Activated CD4-positive, alpha-beta T cell treated with anti-CD3 and anti-CD28 coated beads, Interleukin-10, Interleukin-2, amounts not matched to agents 100 ng/mL and 50 ng/mL, durations not matched to agents 16 hours and 8 hours (primary cell): ENCODE measurements at places on chromosomes 13 and 19.
A peak's percentile ranks its signal among the peaks of the same experiment; 100 is the strongest.

DNA sequence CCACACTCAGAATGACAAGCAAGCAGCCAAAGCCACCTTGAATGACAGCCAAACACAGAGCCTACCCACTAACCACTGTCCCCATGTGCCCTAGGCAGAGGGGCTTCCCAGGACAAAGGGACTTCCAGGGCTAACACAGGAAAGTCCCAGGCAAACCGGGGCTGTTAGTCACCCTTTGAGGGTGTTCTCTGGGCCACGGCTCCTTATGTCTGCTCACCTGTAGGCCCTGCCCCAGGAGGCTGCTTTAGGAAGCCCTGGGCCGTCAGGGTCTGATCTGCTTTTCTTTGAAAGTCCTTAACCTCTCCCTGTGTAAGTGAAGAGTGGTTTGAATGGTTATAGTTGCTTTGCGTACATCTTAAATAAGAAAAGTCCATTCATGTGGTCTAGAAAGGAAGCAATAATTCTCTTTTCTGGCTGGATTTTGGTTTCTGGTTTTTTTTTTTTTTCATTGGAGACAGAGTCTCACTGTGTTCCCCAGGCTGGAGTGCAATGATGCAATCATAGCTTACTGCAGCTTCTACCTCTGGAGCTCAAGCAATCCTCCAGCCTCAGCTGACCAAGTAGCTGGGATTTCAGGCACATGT lies 161.4 kb downstream of the EFNB2 start:
- DNase-seq = no peak

DNA sequence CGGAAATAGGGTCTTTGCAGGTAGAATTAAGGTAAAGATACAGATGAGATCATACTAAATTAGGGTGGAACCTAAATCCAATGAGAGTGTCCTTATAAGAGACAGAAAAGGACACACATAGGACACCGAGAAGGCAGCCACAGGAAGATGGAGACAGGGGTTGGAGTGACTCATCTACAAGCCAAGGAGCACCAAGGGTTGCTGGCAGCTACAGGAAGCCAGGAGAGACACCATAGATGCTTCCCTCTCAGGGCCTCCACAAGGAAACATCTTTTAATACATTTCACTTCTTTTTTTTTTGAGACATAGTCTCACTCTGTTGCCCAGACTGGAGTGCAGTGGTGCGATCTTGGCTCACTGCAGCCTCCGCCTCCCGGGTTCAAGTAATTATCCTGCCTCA lies 10.1 kb downstream of the TMEM143 start:
- no peak for DNase-seq

- no peak for DNase-seq
These were observed 26.2 kb upstream of the MIER2 start for GRCh38 chr19:370641-371330.

- no peak for DNase-seq
These were observed 1.3 kb downstream of the SIRT6 start for GRCh38 chr19:4181053-4181508.

DNA sequence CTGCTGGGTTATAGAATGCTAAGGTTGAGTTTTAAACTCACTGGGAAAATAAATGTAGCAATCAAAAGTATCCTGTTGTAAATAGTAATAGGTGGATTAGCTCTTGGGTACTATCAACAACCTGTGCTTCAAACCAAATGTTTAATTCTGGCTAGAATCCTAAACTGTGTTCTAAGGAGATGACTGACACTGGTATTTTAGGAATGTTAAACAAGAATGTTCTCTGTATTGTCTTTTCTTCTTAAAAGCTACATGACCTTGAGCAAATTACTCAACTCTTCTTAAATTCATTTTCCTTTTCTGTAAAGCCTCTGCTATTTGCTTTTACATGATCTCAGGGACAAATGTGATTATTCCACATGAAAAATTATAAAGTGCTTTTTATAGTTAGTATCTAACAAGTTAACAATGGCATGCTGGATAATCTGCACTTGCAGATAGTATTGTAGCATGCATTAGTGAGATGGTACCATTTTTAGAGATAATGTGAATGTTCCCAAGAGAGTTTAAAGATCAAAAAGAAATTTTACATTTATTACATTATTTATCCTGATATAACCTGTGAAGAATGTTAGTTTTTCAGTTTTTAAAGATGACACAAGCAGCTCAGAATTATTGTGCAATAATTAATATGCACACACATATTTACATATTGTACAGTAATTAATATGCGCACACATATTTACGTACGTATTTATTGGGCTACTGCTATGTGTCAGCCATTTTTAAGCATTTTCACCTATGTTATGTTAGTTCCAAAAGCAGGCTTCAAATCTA lies 13.6 kb upstream of the EPSTI1 start:
- DNase-seq = no peak

GRCh38 chr19:50695251-50696093 lies 24.1 kb downstream of the SHANK1 start:
- DNase-seq = no peak

- no peak for DNase-seq
These were observed 240.4 kb upstream of the CSNK1A1L start for GRCh38 chr13:37345869-37346268.

DNA sequence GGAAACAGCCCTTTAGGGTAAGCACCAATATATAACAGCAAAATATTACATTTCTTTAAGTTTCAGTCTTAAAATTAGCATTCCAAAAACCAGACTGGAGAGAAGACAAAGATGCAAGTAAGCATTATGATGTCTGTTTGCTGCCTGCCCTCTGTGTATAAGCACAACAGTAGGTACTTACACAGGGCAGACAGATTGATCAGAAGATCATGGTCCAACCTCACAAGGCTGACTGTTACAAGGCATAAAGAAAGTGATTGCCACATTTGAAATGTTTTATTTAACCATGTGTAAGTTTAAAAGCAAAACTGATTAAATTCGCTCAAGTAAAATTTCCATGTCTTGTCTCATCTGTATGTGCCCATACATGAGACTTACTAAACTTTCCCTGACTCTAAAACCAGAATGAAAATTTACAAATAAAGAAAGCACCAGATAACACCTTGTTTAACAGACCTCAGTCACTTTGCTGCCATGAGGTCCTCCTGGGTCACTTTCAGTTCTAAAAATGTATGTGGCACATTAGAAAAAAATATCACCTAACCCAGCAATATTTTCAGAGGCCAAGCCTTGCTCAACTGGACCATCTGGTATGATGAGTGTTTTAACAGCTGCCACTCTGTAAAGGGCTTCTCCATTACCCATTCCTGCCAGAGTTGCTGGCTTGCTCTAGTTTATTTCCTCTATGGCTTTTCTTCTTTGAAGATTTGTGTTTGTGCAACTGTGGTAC lies 297.0 kb downstream of the RBM26 start:
- DNase-seq = no peak

GRCh38 chr19:34109596-34109995 lies 62.7 kb upstream of the LSM14A start:
- DNase-seq = no peak

DNA sequence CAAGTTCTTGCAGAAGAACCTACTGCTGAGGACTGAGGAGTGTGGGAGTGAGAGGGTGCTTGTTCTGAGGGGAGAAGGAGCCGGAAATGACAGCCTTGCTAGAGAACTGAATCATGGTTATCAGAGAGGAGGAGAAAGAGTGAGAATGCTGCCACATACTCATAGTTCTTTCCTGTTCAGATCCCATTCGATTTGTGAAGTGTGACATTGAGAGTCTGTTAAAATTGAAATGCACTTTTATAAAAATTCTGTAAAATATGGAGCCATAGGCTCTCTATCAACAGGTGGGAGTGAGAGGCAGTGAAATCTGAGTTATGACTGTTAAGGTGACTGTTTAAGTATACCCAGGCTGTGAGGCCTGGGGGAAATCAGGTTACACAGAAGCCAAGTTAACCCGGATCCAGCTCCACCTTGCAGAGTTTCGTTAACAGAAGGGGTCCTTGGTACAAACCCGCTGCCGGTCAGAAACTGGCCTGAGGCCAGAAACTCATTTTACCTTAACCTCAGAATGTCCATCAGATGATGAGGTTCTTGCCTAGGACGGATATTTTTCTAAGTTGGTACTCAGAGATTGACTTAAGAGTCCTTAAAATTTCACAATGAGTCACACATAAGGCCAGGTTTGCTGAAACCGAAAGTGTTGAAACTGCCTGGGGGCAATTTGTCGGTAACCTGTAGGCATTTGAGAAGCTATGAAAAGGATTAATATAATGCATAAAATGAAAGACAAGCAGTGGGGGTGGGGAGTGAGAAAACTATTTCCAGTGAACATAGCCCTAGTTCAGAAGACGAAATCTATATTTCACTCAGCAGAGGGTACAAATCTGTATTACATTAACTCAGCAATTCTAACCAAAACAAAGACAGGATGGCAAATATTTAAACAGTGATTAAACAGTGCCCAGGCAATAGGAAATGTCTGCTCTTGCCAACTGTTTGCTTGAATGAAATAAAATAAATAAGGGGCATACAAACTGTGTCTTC lies 350.5 kb downstream of the KCNRG start:
- DNase-seq = peak; percentile 93

- DNase-seq = peak; percentile 36
These were observed 533 bp downstream of the ZNF544 start for GRCh38 chr19:58229255-58229639.

GRCh38 chr19:42989851-42990250 lies 36.4 kb downstream of the PSG11 start:
- DNase-seq = no peak

- DNase-seq = no peak
These were observed 96.8 kb downstream of the RNF17 start for GRCh38 chr13:24860770-24861169.

DNA sequence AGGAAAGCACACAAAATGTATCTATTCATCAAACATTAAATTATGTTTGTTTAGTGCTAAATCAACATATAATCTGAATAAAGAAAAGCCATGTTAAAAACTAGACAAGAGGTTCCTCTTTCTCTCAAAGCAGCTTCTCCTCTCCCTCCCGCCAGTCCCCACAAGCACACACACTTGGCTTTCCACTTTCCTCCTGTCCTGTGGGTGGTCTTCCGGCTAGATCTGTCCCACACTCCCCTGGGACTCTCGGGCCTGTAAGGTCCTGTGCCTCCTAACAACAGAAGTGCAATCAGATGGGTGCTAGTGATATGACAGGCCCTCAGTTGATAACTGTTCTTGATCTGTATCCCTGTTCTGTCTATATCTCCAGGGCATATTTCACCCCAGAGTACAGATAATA lies 45.6 kb upstream of the RAP2A start:
- no peak for DNase-seq

DNA sequence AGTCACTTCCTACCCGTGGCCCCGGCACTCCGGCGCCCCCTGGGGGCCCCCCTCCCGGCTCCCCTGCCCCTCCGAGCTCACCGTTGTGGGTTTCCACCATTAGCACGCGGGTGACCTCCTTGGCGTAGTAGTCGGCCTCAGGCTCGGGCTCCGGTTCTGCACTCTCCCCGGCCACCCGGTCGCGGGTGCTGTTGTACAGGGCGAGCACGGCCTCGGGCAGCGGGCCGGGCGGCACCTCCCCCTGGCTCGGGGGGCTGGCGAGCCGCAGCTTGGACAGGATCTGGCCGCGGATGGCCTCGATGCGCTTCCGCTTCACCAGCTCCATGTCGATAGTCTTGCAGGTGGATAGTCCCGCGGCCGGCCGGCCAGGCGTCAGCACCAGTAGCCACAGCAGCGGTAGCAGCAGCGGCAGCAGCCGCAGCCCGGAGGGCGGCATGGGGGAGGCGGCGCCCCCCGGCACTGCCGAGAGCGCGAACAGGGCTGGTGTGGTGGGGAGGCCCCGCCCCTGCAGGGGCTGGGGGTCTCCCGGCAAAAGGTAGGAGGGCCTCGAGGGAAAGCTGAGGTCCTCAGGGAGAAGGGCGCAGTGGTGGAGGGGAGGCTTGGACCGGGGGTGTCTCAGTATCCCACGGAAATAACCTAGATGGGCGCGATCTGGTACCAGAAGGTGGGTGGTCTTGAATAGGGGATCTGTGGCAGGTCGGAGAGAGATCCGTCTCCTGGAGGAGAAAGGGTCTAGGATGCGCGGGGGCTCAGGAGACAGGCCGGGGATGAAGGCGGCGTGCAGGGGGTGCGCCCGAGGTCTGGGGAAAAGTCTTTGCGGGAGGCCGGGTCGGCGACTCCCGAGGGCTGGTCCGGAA lies 885 bp downstream of the TGFB1 start:
- DNase-seq = peak; percentile 85

- no peak for DNase-seq
These were observed 46.4 kb downstream of the SOX1 start for GRCh38 chr13:112113348-112113747.

GRCh38 chr13:95447814-95448213 lies 104.7 kb upstream of the CLDN10 start:
- no peak for DNase-seq

- DNase-seq = no peak
These were observed 17.9 kb upstream of the GAS6 start for GRCh38 chr13:113881614-113882266.

DNA sequence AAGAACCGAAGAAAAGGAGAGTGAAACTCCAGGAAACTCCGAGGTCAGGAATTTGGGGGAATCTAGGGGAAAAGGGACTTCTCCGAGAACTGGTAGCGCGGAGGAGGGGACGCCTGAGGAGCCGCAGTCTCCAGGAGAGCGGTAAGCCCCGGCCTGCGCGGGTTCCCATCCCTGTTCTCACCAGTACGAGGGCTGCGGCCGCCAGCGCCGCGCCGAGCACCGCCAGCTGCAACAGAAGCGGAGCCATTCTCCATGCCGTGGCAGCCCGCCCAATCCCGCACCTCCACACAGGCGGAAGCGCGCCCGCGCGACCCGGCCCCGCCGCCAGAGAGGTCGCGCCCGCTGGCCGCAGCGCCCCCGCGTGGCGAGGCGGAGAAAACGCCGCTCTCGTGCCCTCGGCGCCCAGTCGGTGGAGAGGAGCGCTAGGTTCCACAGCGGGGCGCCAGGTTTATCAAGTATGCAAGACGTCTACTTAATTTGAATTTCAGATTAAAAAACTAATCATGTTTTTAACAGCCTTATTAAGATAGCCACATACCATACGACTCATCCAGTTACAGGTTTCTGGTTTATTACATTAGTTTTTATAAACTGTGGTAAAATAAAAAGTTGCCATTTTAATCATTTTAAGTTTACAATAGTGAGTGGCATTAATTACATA lies at the start of gene ALG5:
Gene ALG5, minus strand, starts transcription at position 287 of the 661 bp plus-strand sequence. Its CDS starts 40 bp downstream, at position 247.
- DNase-seq = peak; percentile 94

- DNase-seq = no peak
These were observed 7.2 kb downstream of the FCHO1 start for GRCh38 chr19:17758515-17758914.

DNA sequence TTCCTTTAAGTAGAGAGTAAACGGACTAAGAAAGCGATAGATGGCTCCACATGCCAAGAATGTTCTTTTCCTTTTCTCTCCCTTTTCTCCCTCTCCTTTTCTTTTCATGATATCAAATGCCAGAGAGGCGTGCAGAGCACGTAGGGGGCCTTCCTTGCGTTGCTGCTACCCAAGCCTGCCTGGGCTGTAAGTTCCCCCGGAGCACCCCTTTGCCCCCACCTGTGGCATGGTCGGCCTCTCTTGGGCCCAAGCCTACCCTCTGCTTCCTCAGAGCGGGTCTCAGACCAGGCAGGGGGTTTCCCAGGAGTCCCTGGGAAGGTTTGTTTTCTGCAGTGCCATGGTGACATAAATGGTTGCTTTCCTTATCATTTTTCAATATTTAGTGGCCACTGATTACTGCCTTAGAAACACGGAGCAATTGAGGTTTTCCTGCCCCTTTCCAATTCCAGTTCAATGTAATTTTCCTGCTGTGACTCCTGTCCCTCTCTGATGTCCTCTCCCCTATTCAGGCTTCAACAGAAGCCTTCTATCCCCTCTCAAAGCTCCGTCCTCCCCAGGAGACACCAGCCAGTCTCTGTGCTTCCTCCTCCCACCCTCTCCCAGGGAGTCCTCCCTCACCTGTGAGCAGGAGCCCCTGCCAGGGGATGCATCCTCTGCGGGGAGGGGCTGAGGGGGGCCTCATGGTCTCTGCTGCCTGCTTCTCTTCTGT lies 22.6 kb upstream of the CD177 start:
- no peak for DNase-seq
